Stimulated activated CD4-positive, alpha-beta T cell treated with anti-CD3 and anti-CD28 coated beads, Interleukin-1b, Interleukin-23, amount 100 ng/mL, for 1 hour (primary cell): ENCODE measurements at places on chromosomes 2 and 18.

DNA sequence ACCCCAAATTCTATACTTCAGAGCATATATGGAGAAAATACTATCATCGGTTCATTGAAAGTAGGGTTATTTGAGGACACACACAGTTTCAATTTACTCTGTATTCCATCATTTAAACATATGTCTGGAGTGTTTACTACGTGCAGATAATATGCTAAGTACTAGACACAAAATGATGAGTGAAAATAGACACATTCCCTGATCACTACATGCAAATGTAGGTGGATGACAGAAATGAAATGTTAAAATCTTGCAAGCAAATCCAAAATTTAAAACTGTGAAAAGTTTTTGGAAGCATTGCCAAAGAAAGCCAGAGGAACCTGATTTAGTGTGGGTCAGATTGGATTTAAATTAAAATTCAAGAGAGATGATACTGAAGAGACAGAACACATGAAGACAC, 1106.6 kb downstream of the CBLN2 start:
- no peak for DNase-seq

- no peak for DNase-seq
Observed at GRCh38 chr2:157269922-157270321, 12.4 kb downstream of the GALNT5 start.

GRCh38 chr2:32977228-32977758, 30.5 kb downstream of the LTBP1 start:
- no peak for DNase-seq

GRCh38 chr2:8563814-8564474, 117.9 kb upstream of the ID2 start:
- DNase-seq, result no peak

GRCh38 chr2:151907286-151908203, 79.3 kb upstream of the ARL5A start:
- no peak for DNase-seq

GRCh38 chr2:112887964-112888749, 22.8 kb upstream of the IL37 start:
- DNase-seq, result no peak

GRCh38 chr2:189409647-189410046, 31.6 kb upstream of the WDR75 start:
- DNase-seq, result no peak

DNA sequence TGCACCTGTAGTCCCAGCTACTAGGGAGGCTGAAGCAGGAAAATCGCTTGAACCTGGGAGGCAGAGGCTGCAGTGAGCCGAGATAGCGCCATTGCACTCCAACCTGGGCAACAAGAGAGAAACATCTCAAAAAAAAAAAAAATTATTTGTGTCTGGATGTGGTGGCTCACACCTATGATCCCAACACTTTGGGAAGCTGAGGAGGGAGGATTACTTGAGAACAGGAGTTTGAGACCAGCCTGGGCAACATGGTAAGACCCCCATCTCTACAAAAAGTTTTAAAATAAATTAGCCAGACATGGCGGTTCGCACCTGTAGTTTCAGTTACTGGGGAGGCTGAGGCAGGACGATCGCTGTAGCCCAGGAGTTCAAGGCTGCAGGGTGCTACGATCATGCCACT, 1.6 kb upstream of the VAMP8 start:
- DNase-seq, result no peak

- no peak for DNase-seq
Observed at GRCh38 chr18:77001041-77001440, 131.5 kb downstream of the MBP start.

DNA sequence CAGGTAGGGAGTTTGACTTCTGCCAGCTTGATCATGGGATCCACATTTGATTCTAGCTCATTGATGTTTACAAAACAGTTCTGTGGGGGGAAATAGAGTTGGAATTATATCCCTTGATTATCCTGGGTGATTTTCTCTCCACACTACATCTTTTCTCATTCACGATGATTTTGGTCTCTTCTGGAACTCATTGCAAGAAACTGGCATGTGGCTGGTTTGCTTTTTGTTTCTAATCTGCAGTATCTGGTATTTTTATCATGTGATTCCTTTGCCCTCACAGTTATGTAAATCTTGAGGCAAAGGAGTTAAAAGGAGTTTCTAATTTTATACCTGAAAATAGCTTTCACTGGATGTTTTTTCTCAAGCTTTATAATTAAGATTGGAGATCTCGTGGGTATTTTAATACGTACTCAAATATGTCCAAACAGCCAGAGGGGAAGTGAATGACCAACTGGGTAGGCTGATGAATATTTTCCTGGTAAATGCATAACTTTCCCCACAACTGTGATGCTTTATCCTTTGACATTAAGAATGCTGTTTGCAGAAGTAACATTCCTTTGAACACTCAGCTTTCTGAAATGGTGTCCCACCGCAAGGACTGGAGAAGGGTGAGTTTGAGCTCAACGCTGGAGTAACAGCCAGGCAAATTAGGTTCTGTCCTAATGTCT, 502.9 kb upstream of the ZEB2 start:
- DNase-seq, result no peak

- no peak for DNase-seq
Observed at GRCh38 chr2:165766326-165766927, 27.6 kb downstream of the GALNT3 start.

DNA sequence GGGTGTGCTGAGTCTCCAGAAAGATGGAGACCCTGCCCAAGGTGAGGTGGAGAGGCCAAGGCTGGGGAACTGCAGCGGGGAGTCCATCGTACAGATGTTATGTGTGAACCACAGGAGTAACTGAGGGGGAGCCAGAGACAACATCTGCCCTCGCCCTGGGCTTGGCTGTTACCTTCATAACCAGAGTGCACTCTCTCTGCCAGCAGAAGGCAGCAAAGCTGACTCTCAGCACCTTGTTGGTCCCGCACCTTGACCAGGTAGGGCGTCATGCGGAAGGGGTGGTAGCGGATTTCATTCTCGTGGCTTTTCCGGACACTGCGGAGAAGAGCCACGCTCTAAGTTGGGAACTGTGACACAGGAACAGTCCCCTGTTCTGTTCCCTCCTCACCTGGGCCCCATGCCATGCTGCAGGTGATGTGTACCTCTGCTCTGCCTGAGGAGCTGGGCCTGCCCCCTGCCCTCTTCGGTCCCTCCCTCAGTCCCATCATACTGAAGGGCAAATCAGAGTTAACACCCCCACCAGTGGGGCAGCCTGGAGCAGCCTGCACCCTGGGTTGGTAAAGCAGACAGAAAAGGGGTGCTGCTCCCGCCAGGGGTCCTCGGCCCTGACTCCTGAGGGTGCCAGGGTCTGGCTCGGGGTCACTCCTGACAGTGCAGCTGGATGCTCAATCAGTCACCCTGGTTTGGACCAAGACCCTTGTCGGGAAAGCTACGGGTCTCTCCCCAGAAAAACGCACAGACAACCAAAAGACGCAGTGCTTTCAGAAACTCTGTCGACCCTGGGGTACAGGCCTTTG, 20.3 kb downstream of the PER2 start:
- DNase-seq, result no peak

DNA sequence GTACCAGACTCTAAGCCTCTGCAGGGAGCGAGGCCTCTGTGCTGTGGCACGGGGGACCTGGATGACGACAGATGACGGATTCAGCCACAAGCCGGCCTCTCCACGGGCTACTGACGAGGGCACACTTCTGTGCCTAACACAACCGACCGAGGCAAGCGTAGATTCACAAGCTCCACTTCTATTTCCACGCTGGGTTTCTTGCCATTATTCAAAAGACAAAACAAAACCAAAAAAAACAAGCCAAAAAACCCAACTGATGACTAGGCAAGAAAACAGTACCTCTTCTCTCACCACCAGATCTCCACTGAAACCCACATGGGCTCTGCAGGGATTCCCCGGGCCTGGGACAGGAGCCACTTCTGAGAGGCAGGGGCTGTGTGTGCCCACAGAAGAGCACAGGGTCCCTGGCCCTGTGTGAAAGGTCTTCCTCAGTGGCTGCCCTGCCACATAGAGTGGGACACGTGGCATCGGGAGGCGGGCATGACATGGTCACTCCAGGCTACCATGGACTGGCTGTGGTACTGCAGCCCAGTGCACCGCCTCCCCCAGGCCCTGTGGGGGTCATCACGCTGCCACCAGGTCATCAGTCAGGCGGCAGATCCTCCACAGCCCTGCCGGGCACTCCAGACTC, 254.7 kb downstream of the HDAC4 start:
- DNase-seq, result no peak

GRCh38 chr18:63963615-63964256, 6.1 kb upstream of the SERPINB8 start:
- DNase-seq, result no peak

DNA sequence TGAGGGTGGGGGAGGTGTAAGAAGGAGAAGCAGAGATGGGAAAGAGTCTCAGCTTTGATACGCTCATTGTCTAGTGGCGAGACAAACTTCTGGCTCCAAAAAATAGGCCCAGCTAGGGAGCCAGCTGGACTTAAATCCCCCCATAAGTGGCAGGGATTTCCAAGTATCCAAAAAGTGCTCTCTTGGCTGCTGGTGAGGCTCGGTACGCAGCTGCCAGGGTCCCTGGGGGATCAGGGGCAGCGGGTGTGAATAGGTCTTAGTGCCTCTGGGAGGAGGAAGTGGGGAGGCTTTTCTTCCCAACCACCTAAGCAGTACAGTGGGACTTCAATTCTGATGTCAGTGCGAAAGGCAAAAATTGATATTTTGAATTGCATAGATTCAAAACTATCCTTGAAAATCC, 73.5 kb downstream of the ALK start:
- DNase-seq, result no peak

- no peak for DNase-seq
Observed at GRCh38 chr2:28868611-28869010, 1.5 kb downstream of the TRMT61B start.

DNA sequence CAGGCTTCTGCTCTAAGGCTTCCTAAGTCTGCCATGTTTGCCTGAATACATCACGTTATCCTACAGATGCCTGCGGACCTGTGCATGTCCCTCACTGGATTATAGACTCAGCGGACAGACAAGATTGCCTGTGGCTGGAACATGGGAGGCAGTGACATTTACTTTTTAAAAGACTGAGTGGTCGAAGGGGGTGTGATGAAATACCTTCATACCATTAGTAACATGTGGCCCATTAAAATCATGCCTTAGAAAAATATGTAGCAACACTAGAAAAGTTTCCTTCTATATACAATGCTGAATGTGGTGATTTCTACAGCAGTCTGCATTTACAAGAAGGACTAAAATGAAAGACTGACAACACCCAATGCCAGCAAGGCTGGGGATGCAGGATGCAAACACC, 154.4 kb downstream of the ASB1 start:
- no peak for DNase-seq

DNA sequence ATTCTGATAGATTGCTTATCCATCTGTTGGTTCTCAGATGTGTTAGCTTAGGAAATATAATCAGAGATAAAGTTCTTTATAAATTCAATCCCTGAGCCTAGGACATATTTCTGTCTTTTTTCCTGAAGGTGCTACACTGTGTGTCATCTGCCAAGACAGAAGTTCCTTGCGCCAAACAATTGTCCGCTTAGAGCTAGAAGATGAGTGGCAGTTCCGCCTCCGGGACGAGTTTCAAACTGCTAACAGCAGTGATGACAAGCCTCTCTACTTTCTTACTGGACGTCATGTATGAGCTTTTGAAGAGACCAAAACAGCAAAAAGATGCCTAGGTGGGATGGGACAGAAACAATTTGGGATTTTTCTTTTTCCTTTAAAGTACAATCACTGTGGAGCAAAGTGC, 78.0 kb downstream of the ESCO1 start:
- DNase-seq, result no peak

- DNase-seq, result no peak
Observed at GRCh38 chr2:27135478-27135955, 1.1 kb upstream of the PREB start.

GRCh38 chr2:31244101-31244500, 10.1 kb downstream of the EHD3 start:
- no peak for DNase-seq

DNA sequence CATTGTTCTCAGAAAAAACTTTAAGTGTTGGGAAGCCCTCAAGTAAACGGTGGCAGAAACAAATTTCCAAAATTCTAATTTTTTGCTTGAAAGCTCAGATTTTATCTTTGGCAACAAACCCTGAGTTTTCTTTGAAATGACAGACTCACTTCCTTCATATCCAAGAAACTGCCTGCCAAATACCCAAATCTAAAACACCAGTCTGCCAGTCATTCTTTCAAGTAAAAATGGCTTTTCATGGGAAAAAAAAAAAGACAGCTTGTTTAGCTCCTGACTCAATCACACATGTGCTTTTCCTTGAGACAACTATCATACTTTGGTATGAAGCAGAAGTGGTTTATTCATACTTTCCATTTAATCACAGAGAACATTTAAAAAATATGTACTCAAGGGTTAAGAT, 40.6 kb upstream of the CSRNP3 start:
- DNase-seq, result no peak

DNA sequence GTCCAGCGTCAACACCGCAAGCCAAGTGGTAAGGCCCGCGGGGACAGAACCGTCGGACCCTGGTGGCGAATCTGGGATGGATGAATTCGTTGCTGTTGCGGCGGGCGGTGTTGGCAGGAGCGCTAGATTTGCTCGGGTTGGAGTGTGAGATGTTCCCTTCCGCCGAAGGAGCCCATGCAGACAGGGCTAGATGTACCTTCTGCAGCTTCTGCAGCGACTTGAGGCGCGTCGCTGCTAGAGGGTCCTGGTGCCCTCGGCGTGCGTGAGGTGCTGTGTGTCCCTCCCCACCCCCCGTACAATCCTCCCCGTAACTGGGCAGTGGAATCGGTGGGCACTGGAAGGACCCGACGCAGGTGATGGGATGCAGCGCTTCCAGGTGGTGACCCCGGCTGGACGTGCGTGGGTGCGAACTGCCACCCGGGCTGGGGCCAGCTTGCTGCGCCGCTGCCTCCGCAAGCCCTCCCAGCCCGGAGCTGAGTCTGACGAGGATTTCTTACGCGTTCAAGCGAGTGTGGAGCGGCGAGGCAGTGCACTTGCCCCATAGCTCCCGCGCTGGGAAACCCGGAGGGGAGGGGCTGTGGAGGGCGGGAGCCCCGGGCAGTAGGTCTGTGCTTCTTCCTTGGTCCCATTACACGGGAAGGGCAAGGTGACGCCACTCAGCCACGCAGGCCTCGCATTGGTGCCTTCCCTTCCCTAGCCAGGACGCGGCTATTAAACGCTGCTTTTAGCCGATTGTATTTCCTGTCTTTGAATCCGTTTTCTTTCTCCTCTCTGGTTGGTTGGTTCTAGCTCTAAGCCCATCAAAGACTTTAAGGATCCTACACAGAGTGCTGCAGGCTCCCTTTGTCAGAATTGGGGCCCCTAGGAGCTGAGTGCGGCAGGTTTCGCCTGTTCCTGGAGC, 34.2 kb downstream of the CHRNA1 start:
- DNase-seq, result peak; percentile 27

- no peak for DNase-seq
Observed at GRCh38 chr18:49704334-49704733, 109.0 kb downstream of the ACAA2 start.

GRCh38 chr2:224881846-224882245, 160.4 kb downstream of the DOCK10 start:
- no peak for DNase-seq

DNA sequence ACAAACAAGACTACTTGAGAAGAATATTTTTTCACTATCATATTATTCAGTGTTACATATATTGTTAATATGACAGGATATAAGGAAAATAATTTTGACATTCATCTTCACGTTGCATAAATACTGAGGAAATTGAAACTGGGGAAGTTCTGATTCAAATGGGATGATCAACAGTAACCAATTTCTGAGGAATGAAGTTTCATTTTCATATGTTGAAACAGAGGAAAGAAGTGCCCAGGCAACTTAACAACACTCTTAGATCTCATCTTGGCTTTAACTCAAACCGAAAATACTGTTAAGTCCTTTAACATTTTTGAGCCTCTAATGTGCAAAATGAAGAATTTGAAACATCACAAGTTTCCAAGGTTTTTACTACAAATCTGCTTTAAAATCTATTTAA, 612.2 kb upstream of the VRK2 start:
- no peak for DNase-seq
